NCI-H2107 (cell line): ENCODE measurements at places on chromosomes 7 and 10.

DNA sequence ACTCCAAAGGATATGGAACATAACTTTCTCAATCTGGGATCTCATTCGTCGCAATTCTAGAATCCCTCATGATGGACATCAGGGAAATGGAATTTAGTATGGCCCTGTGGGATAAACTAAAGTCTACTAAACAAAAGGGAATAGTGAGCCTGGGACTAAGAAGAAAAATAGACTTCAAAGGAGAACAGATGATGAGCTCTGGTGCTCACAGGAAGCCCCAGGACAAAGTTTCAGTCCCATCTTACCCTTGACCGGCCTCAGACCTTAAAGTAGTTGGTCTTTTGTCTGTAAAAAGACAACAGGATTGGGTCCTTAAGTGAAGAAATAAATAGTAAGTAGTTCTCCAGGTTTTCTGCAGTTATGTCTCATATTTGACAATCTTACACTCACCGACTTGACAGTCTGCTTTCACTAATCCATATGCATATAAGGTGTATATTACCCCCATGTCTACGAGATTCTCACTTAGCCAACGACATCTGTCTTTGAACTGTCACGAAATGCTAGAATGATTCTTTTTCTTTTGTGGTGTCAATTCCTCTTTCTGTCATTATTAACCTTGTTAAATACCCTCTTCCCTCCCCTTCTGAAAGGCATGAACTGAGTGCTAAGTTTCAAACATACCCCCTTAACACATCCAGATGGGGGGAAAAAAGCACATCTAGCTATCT lies 10.9 kb upstream of the IKZF1 start:
- no peak for DNase-seq

- no peak for DNase-seq
Measured at GRCh38 chr7:6416516-6417145, 31.1 kb downstream of the DAGLB start.

DNA sequence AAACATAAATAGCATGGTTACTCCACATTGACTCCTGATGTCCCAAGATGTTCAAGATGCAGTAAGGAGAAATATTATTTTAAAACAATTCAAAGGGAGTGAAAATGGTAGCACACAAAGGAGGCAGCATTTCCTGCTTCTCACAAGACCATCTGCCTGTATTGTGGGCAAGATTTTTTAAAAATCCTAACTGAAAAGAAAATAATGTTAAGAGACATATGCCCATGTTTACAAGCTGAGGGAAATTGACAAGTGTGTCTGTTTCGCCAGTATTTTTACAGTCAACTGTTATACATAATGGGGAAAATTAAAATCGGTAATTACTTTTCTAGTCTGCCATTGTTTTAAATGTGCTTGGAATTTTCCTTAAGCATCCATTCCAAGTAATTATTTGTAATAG lies 646.2 kb upstream of the C7orf33 start:
- DNase-seq, result no peak

DNA sequence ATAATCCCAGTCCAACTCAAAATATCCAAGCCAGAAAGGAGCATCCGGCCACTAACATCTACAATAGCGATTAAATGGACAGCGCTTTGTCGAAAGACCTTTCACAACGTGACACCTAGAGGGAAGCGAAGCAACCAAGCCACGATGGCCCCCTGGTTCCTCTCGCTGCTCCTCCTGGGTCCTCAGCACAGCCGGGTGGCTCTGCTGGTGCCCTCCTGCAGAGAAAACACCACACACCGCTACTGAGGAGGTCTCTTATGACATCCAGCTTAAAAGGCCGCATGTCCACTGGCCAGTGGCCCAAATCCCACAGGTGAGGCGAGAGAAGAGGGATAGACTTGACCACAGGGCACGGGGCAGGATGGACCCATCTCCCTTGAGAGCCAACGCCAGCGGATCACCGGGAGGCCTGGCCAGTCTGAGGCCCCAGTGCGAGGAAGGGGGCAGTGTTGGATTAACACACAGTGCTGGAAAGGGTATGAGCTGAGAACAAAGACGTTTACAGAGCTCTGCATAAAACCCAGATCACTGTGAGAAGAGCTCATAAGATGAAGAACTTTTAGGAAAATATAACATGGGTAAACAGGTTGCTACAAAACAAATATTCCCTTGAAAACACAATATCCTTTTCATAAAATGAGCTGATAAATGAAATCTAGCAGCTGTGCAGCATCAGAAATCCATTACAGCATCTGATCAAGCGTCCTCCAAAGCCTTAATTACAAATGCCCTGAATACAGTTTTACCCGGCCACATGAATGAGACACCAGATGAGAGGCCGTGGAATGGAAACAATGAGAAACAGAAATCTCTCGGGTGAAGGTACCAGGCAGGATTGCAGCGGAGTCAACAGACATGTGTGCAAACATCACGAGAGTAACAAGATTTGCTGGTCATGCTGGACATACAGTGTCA lies 236.7 kb downstream of the DIP2C start:
- no peak for DNase-seq

GRCh38 chr10:75176046-75176445 lies 34.5 kb upstream of the VDAC2 start:
- DNase-seq, result no peak

DNA sequence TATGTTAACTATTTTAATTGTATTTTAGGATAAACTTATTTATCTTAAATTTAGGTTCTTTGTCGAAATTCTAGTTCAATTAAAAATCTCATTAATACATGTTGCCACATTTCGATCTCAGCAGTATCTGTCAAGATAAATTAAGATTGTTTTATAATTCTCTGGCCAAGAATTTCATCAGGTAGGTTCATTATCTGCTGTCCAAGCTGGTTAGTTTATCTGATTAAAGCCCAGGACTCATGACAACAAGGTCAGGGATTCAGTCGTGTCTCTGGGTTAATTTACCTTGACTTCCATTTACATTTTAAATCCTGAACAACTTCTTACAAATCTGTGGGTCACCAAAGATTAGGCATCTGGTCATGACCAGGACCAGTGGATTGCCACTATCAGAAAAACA lies 7.6 kb downstream of the STEAP4 start:
- no peak for DNase-seq

GRCh38 chr10:119872610-119872859 lies at the start of gene MCMBP:
TSS of gene MCMBP (minus strand) at chr10:119872843. CDS start at chr10:119872584, 259 bp downstream.
- no peak for DNase-seq

DNA sequence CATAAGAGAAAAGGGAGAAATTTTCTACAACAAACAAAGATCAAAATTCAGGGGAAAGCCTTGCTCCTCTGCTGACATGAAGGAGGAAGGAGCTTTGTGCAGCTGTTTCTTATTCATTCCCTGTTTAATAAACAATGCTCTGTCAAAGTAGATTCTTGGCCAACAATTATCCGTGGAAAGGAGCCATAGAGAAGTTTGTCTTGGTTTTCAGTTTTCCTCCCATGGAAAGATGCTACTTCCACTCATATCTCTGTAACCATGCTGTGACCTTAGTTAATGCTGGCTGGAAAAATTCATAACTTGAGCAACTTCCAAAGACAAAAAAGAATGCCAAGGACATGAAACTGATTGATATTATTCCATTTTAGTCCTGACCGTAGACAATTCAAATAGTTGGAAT lies 8.1 kb downstream of the DDC start:
- DNase-seq, result no peak

DNA sequence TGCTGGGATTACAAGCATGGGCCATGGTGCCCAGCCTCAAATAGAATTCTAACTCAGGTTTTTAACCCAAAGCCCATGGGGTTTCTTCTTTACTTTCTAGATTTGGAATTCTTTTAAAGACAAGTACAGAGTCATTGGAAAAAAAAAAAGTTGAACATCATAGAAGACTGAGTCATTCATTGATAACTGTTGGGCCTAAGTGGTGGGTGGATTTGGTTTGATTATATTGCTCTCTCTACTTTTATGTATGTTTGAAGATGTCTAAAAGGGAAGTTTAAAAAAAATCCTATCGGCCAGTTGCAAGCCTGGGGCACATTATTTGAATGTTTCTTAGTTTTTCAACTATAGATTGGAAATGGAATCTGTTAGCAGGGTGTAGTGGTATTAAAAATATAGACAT lies 49.7 kb downstream of the INPP5F start:
- DNase-seq, result no peak

- peak; percentile 69 for DNase-seq
Measured at GRCh38 chr7:94509887-94510581, 425 bp downstream of the CASD1 start.

- no peak for DNase-seq
Measured at GRCh38 chr10:103546401-103546800, 52.9 kb downstream of the NEURL1 start.

DNA sequence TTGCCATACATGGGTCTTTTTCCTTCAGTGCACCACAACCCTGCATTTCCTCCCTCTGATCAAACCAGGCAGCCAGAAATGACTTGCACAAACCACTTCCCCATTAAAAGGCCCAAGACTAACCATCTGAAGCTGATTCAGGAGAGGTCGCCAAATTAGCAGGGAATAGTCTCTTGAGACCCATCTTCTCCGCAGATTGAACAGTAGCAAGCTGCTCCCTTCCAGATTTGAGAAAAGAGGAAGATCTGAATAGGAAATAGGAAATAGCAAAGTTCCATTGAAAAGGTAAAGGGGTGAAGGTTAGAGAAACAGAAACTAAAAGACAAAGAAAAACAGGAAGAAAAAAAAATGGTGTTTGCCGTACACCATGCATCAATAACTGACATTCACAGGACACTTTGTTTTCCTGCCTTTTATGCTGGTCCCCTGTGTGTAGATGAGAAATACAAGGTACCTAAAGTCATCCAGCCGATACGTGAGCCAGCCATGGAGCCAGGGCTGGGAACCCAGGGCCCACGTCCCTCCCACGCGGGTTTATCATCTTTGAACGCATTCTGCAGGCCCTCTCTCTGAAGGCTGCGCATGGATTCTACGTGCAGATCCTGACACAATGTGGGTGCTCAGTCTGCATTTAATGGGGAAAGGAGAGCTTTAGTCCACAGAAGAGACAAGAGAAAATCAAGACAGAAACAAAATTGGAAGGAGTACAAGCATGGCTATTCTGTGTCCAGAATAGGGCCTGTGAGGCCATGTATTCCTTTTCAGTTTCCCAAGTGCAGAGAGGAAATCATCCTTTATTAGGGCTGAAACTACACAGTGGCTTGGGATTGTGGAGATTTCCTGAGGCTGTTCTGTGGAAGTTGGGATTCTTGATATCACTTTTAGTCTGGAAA lies 268.4 kb upstream of the NPVF start:
- no peak for DNase-seq

DNA sequence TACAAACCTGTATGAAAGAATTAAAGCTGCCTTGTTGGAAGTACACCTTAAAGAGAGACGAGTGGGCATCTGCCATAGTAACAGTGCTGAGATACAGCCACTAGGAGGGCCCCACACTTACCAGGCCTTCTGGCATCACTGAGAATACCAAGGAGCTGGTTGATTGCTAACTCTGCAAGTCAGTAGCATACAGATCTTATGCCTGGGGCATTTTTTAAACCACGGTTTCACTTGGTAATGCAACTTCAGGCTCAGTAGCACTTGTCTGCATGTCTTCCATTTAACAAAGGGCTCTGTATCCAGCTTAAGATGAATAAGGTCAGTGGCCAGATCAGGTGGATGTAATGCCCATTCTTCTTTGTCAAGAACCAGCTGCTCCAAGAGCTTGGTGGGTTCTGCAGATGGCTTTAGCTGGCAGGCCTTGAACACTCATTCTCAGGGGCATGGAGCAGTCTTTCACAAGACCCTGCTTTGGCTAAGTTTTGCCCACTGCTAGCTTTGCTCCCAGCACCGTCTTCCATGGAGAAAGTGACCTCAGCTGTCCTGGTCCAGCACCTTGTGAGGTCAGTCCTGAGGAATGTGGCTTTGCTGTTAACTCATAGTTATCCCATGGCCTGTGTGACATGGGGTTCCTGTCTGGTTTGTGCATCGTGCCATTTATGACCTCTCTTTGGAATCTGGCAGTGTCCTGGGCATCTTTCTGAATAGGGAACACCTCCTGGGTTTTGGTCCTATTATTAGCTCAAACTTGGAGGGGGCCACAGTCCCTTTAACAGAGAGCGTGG lies 68.1 kb downstream of the BMPER start:
- no peak for DNase-seq

GRCh38 chr10:71693377-71693776 lies 26.2 kb downstream of the C10orf105 start:
- DNase-seq, result no peak

DNA sequence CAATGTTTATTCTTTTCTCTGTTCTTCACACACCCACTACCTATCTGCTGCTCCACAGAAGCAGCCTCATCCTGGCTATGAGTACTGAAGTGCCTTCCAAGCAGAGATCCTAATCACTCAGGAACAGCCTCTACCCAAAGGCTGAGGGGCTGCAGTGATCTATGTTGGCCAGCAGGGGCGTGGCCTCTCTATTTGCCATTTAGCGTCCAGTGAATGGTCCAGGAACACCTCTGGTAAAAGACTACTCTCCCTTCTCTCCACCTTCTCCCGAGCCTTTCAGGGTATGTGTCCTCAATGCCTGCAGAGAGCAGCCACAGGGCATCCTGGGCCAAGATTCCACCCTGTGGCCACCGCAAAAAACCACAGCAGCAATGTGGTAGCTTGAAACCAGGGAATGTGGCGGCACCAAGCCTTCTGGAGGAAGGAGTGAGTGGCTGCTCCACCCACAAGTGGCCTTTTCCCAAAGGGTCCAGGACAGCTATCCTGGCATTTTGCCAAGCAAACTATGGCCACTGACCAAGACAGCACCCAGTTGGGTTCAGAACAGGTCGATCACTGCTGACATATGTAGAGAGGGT lies 70.9 kb downstream of the SYPL1 start:
- DNase-seq, result no peak

DNA sequence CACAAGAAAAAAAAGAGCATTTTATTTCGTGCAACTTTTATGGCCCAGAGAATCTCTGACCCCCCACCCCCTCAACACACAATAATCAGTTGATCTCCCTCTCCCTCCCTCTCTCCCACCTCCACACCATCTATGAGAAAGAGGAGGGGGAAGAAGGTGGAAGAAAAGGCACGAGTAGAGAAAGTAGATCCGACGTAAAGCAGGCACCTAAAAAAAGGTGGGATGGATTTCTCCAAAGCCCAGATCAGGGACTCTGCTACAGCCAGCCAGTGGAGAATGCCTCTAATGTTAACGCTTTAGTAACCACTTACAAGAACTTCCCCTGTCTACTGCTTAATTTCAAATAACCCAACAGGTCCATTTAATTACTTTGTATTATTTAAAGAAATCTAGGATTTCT lies 24.4 kb downstream of the KMT2C start:
- no peak for DNase-seq

DNA sequence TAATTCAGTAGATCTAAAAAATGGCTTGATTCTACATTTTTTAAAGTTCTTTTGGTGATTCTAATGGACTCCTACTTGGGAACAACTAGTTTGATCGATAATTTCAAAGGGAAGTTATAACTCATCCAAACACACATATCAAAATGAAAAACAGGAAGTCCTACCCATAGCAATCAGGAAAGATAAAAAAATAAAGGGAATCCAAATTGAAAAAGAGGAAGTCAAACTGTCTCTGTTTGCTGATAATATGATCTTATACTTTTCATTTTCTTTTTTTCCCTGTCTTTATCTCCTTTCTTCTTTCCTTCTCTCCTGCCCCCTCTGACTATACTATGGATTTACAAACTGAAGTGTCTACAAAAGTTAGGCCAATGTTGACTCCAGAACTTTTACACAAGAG lies 118.8 kb downstream of the IQUB start:
- no peak for DNase-seq

- DNase-seq, result no peak
Measured at GRCh38 chr10:8269976-8270375, 215.5 kb downstream of the GATA3 start.

- DNase-seq, result no peak
Measured at GRCh38 chr7:118281196-118281595, 56.7 kb downstream of the ANKRD7 start.

- DNase-seq, result no peak
Measured at GRCh38 chr10:33216661-33217427, 117.6 kb downstream of the NRP1 start.
